ENCODE measurements at places on chromosomes 13 and 19.
A peak's percentile ranks its signal among the peaks of the same experiment; 100 is the strongest.

DNA sequence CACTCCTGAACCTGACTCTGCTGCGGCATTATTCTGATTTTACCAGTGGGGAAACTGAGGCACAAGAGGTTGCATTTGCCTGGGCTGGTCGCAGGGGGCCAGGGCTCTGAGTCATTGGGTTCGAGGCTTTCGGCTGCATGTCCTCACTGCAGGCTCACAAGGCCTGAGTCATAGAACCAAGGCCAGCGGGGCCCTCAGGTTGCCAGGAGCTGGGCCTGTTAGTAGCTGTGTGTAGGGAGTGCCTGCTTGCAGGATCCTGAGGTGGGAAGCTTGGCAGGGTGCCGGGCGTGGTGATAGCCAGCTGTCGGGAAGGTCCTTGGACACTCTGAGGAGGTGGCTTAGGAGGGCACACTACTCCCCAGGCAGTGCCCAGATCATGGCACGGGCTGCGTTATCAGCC lies 21.6 kb upstream of the F2RL3 start:
- no peak for DNase-seq

GRCh38 chr13:80685942-80686341 lies 345.0 kb upstream of the SPRY2 start:
- no peak for DNase-seq

- DNase-seq: no peak
Observed at GRCh38 chr19:28497137-28497536, 715.8 kb downstream of the UQCRFS1 start.

DNA sequence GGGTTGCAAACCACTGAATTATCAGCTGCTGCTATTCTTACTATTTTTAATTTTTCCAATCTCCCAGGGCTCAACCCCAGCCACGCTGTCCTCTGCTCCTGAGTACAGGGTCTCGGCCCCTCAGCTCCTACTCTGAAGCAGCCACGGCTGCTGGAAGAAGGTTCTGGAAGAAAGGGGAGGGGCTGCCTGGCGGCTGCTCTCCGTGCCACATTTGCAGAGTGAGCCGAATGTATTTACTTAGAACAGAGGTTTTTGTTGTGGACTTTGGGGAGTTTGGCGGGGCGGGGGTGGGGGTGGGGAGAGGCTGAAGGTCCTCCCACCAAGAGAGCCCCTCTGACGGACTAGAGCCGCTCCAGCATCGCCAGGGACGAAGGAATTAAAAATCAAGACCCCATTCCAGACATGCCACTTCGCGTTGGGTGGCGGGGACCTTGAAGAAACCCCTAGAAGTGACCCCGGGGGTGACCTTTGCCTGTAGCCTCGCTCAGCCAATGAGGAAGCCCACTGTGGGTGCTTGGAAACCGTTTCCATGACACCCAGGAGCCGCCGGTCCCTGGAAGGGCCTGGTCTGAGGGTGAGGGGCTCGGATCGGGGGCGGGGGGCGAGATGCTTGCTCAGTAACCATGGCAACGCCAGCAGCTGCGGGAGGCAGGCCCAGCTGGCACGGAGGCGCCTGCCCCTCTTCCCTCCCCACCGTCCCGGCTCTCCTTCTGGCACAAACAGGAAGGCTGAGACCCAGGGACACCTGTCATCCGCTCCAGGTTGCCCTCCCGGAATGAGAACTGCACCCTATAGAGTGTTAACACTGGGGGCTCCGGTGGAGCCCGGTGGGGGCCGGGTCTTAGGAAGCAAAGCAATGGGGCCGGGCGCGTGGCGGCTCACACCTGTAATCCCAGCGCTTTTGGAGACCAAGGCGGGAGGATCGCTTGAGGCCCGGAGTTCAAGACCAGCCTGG lies 54.2 kb upstream of the PTPRS start:
- no peak for DNase-seq

DNA sequence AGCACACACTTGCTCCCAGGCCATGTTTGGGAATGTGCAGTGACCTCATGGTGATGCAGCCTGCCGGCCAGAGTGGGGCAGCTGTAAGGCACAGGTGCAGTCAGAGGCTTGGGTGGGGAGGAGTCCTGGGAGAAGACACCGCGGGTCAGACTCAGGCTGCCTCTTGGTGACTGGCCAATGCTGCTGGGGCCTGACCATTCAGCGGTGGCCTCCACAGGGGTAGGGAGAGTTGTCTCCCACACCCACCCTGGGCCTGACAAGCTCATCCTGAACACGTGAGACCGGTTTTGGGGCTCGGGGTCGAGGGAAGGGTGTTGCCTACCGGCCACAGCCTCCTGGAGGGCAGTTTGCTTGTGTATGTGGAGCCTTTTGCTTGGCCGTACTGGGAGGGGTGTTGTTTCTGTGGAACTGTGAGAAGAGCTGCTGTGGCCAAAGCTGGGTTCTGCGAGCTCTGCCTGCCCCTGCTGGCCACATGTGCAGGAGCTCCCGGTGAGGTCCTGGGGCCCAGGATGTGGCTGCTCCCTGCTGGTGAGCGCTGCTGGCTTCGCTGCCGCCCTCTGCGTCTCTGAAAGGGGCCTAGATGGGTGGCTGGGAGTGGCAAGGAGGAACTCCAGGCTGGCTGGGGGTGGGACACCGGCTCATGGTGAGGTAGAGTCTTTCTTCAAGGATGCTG lies 22.1 kb downstream of the UPF1 start:
- no peak for DNase-seq

- no peak for DNase-seq
Observed at GRCh38 chr19:58196901-58197616, 14.2 kb downstream of the ZNF274 start.

DNA sequence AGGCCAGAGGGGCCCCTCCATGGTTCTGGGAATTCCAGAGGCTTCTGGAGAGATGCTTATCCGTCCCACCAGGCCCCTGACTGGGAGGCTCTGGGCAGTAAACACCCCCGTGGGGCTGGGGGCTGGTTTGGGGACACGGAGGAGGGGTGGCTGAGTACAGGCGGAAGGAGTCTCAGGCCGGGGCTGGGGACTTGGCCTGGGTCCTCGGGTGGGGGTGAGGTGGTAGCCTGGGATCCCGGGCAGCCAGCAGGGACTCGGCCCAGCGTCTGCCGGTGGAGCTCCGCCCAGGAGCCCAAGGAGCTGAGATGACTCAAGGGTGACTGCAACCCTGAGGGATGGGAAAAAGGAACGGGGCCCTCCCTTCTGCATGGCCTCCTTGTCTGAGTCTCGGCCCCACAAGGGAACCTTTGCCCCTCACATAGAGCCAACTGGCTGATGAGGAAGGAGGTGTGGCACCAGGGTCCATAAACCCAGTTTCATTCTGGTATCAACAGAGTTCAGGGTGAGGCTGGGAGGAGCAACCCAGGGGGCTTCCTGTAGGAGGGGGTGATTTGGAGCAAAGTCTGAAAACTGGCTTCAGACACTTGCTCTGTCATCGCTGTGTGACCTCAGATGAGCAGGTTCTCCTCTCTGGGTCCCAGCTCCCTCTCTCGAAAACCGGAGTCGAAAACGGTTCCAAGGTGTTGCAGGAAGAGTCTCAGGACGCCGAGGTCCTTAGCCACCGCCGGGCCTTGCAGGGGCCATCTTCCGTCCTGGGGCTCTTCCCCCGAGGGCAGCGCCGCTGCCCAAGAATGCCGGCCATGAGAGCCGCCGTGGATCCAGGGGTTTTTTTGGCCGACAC lies 809 bp downstream of the MISP start:
- no peak for DNase-seq

GRCh38 chr19:49390929-49391359 lies 2.9 kb downstream of the KASH5 start:
- no peak for DNase-seq

- DNase-seq: no peak
Observed at GRCh38 chr19:45408121-45408520, 1.7 kb downstream of the POLR1G start.

- peak; percentile 70 for DNase-seq
Observed at GRCh38 chr19:17202249-17202648, 12.9 kb upstream of the USE1 start.

GRCh38 chr19:49710372-49710951 lies 19.5 kb downstream of the CPT1C start:
- DNase-seq: no peak

GRCh38 chr13:100787899-100788298 lies 113.3 kb upstream of the TMTC4 start:
- DNase-seq: no peak

DNA sequence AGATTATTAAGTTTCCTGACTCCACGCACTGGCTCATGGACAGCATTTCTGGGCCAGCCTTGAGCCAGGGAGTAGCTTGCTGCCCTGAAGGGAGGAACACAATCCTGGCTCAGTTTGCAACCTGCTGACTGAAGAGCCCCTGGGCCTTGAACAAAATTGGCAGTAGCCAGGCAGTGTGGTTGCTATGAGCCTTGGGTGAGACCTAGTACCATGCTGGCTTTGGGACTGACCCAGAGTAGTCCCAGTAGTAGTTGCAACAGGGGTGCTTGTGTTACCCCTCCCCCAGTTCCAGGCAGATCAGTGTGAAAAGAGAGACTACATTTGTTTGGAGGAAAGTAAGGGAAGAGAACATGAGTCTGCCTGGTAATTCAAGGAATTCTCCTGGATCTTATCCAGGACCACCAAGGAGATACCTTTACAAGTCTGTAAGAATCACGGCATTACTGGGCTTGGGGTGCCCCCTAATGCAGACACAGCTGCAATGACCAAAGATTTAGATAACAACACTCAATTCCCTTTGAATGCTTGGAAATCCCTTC lies 22.0 kb downstream of the ITGBL1 start:
- DNase-seq: no peak

GRCh38 chr19:42370626-42371175 lies 19.4 kb downstream of the CNFN start:
- no peak for DNase-seq

DNA sequence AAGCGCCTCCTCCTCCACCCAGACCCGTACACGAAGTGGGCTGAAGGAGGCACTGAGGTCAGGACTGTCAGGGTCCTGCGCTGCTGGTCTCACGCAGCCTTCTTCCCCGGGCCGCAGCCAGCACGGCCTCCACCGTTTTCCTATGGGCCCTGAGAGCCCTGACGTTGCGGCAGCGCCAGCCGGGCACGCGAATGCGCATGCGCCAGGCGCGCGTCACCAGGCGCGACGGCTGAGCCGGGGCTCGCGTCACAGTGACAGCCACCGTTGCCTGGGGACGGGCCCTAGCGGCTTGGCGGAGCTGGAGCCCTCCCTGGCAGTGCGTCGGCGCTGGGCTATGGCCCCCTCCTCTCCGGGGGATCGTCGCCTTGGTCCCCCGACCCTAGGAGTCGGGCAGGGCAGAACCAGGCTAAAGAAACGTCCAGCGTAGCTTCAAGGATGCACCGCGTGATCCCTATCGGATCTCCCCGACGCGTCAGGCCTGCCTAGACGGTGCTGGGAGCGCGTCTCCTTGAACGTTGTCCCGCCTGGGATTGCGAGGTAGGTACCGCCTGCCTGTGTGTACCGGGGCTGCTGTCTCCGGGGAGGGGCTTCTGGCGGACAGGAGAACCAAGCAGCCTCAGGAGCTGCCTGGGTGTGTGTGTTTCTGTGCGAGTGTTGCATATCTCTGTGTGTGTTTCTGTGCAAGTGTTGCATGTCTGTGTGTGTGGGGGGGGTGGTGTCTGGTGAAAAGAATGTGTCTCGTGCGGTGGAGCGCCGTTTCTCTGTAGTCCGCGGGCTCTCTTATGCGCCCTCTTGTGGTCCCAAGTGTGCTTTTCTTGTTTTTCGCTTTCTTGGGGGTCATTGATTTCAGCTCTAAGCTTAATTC lies 43.2 kb downstream of the ZNF571 start:
- peak; percentile 86 for DNase-seq

DNA sequence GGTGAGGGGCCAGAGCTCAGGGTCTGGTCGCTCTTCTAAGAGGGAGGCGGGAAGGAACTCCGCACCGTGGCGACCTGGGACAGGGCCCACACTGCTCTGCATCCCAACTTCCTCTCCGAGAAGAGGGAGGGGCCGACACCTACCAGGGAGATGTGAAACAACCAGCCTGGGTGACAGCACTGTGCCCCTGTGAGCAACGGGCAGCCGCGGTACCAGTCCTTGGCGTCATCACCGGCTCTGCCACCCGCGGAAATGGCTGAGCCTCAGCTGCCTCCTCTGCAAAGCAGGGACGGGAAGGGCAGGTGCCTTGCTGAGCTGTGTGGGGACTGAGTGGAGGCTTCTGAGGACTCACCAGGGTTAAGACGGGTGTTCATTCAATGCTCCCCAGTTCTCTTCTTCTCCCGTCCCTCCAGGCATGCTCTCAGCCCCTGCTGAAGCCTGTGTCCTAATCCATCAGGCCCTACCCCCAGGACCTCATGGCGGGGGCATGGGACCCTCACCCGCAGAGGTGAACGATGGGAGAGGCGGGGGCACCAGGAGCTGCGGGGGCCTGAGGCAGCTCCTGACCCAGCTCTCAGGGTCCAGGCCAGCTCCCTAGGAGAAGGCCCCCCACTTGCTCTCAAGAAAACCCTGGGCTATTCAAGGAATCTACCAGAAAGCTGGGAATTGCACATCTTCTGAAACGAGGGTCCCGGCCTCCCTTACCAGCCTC lies 9.3 kb downstream of the ZNF787 start:
- DNase-seq: no peak

DNA sequence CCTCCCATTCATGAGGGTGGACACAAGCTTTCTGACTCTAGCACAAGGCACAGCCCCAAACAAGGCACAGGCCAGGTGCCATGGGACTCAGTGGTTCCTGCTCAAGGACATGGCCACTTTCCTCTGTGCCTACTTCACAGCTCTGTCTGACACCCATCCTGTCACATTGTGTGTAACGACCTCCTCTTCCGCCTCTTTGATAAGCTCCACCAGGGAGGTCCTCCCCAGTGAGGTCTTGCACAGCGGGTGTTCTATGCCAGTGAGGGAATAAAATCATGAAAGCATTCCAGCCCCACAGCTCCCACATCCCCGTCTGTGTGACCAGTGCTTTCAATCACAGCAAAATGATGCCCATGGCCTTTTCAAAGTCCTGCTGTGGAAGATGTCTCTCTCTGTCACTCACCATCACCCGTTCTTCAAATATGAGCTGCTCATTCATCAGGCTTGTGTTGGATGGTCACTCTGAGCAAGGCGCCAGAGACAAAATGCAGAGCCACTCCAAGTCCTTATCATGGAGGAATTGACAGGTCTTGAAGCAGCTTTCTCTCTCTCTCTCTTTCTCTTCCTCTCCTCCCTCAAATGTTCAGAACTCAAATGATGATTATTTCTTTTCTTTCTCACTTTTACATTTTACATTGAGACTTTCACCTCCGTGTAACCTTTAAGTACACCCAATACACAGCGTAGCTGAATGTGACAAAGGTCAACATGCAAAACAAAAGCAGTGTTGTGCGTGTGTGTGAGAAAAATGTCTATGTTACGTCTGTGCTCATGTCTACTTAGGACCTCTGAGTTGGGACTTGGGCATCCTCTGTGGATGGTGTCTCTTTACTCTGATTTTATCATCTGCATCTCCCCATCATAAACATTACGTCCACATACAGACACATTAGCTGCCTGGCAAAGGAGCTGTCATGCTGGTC lies 8.0 kb upstream of the SPATA13 start:
- no peak for DNase-seq

- DNase-seq: no peak
Observed at GRCh38 chr19:50266041-50266440, 62.6 kb downstream of the MYH14 start.
